ENCODE measurements at places on chromosomes 1 and 21.

GRCh38 chr1:23126801-23127200 is 41.9 kb downstream of the LUZP1 start:
- H3K4me3 ChIP-seq, result no peak overlapping the region
- DNase-seq, result no peak
- H3K36me3 ChIP-seq, result no peaks in the 10 kb centered on the region
- H3K4me1 ChIP-seq, result peaks cover 19% of the 10 kb centered on the region
- H3K27ac ChIP-seq, result no peak overlapping the region
- no peaks in the 10 kb centered on the region for H3K27me3 ChIP-seq

GRCh38 chr1:94803517-94804441 is 16.4 kb upstream of the SLC44A3 start:
- DNase-seq, result peak; percentile 71
- H3K27me3 ChIP-seq, result no peaks in the 10 kb centered on the region
- H3K4me1 ChIP-seq, result peaks cover 14% of the 10 kb centered on the region
- no peaks in the 10 kb centered on the region for H3K36me3 ChIP-seq

GRCh38 chr1:35361638-35362037 is 93.1 kb downstream of the ZMYM4 start:
- no peaks in the 10 kb centered on the region for H3K4me1 ChIP-seq
- no peak overlapping the region for H3K27ac ChIP-seq
- no peak for DNase-seq
- no peaks in the 10 kb centered on the region for H3K27me3 ChIP-seq

DNA sequence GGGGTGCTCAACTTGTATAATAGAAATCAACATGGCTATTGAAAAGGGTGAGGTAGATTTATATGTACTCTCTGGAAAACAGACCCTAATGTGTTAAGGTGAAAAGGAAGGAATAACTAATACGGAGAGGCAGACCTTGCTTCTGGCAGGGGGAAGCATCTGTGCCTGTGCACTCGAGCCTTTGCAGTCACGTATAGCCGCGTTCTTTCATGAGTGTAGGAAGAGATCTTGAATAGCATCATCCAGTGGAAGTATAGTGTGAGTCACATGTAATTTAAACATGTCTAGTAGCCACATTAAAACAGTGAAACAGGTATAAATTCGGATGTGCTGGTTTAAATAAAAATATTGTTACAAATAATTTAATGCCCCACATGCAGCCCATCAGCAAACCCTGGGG is 3.0 kb downstream of the A3GALT2 start:
- H3K36me3 ChIP-seq, result peaks cover 6% of the 10 kb centered on the region
- H3K27me3 ChIP-seq, result peaks cover 3% of the 10 kb centered on the region
- no peak overlapping the region for H3K4me3 ChIP-seq
- no peak overlapping the region for H3K27ac ChIP-seq

Data from lung (tissue), 17 donors.